ENCODE measurements at places on chromosomes 1 and 21.

- DNase-seq, result no peak
Measured at GRCh38 chr1:29270929-29271521, 34.7 kb downstream of the PTPRU start.

- no peak for DNase-seq
Measured at GRCh38 chr1:111417755-111418154, 9.8 kb downstream of the OVGP1 start.

DNA sequence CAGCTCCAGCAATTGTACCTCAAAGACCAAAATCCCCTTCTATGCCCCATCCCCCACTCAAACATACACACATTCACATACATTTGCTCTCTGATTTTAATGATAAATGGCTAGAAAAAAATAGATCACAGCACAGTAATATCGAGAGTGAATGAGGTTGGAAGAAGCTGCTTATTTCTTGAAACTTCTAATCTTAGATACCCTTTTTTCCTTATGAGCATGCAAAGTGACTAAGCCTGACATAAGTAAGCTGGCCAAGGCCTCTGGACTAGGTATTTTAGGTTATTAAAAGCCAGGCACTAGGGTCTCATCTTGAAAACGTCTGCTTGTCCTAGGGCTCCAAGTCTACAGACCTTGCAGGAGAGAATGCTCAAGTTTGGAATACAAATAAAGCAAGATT lies 133.6 kb downstream of the TGFBR3 start:
- DNase-seq, result no peak

DNA sequence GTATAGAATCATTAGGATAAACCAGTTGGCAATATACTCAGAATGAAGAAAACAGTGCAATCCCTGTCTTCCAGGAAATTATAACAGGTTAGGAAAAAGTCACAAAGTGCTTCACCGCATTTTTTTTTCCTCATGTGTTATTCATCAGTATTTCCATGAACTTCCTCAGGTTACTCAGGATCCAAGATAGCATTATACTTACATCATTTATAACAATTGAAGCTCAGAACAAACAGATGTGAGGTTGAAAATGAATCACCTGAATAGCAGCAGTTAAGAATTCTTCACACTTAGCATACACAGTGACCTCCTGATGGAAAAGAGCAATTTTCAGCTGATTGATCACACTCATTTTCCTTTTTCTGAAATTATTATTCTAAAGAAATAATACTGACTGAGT lies 1040.7 kb upstream of the B3GALT2 start:
- DNase-seq, result no peak

DNA sequence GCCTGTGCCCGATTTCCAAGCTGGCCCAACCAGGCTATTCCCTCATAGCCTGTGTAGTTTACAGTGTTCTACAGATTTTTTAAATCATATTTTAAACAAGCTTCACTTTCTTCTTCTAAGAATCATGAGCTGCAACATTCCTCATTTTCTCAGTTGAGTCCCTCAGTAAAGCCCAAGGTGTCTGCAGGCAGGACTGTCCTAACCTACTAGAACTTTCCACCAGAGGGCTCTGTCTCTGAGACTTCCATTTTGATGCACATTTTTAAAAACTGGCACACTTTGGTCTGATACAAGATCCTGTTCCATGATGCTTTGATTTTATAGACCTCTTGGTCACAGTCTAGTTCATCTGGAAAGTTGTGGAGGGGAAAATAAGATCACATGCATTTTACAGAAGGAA lies 21.6 kb upstream of the SLAMF6 start:
- DNase-seq, result no peak

GRCh38 chr1:66641891-66642473 lies 108.0 kb downstream of the SGIP1 start:
- DNase-seq, result no peak

DNA sequence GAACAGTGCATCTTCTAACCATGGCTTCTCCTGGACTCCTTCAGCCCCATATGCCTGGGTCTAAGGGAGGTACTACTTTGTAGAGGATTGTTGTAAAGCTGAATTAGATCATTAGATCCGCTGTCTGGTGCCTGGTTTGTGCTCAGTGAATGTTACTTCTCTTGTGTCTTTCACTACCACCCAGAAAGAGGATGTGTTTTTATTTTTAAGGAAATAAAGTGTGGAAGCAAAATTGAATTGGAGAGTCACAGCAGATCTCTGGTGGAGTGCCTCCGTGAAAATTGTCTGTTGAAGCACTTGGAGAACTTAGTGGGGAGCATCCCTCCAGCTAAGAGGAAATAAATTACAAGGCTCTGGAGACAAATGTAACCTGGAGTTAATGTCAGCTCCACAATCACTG lies 101.8 kb upstream of the ARTN start:
- DNase-seq, result no peak

DNA sequence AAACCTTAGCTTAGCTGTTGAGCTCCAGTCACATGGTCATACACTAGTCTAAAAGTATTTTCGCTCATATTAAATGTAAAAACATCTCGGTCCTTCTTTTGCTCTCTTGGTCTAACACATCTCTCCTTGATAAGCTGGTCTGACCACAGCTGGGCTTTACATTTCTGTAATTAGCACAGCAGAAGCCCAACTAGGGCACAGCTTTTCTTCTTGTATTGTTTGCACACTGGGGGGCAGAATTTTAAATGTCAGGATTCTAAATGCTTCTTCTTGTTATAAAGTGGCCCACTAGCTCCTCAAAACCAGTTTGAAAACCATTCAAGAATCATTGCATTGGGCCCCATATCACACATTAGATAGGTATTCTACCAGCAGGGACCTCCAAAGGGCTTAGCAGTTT lies 289.1 kb upstream of the PKN2 start:
- DNase-seq, result no peak

GRCh38 chr21:36948686-36949085 lies 17.8 kb downstream of the HLCS start:
- DNase-seq, result no peak

DNA sequence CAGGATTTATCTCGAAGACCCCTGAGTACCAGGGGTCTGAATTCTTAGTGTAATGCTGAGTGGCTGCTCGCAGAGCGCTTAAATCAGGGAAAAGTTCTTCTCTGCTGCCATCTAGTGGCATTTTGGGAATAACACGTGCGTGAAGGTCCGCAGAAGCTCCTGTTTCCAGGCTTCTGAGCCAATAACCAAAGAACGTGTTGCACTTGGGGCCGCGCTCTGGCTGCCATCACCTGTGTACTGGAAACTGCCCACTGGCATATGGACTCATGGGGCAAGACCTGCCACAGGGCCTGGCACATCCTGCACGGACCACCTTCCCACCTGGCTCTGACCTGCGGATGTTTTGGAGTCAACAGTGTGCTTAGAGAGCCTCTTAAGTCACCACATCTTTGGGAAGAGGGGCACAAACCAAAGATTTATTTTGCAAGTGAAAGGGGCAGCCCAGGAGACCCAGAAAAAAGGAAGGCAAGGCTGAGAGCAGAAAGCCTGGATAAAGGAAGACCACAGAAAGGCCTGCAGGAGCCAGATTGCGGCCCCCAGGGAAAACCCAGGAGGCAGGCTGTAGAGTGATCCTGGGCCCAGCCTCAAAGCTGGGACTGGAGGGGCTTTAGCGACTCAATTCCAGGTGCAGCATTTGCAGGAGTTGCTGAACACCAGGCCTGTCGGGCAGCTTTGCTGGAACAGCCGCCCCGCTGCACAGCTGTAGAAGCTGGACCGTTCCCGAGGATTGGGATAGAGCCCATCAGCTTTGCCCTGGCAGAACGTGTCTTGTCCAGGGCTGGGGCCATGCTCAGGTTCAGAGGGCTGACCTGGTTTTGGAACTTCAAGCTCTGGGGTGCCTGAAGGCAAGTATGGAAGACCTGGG lies 13.0 kb downstream of the CHIT1 start:
- DNase-seq, result peak; percentile 73

GRCh38 chr1:166937962-166938361 lies 37.4 kb downstream of the ILDR2 start:
- no peak for DNase-seq

GRCh38 chr1:48953617-48954016 lies 176.9 kb upstream of the BEND5 start:
- no peak for DNase-seq

- DNase-seq, result no peak
Measured at GRCh38 chr1:81702903-81703302, 97.8 kb upstream of the ADGRL2 start.

GRCh38 chr1:1264868-1265272 lies 8.8 kb downstream of the UBE2J2 start:
- no peak for DNase-seq

DNA sequence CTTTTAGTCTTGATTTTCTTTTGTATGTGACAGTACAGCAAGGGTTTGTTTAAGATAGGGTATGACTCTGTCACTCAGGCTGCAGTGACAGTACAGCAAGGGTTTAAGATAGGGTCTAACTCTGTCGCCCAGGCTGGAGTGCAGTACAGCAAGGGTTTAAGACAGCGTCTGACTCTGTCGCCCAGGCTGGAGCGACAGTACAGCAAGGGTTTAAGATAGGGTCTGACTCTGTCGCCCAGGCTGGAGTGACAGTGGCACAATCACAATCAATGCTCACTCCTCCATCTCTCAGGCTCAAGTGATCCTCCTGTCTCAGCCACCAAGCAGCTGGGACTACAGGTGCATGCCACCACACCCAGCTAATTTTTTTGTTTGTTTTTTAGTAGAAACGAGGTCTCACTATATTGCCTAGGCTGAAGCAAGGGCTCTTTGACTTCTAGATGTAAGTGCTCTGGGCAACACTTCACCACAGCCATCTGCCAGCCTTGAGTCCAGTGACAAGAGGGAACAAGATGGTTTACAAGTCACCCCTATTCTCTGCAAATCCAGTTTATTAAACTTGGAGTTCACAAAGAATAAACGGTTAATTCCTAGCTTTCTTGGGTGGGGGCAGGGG lies 965 bp upstream of the SH2D5 start:
- DNase-seq, result no peak

GRCh38 chr1:11761988-11762406 lies at the start of gene C1orf167:
Gene C1orf167, plus strand, starts transcription at chr1:11762193. Its CDS starts 2,208 bp downstream, at chr1:11764401.
- peak; percentile 71 for DNase-seq

- DNase-seq, result no peak
Measured at GRCh38 chr1:1237874-1238701, 6.1 kb downstream of the B3GALT6 start.

DNA sequence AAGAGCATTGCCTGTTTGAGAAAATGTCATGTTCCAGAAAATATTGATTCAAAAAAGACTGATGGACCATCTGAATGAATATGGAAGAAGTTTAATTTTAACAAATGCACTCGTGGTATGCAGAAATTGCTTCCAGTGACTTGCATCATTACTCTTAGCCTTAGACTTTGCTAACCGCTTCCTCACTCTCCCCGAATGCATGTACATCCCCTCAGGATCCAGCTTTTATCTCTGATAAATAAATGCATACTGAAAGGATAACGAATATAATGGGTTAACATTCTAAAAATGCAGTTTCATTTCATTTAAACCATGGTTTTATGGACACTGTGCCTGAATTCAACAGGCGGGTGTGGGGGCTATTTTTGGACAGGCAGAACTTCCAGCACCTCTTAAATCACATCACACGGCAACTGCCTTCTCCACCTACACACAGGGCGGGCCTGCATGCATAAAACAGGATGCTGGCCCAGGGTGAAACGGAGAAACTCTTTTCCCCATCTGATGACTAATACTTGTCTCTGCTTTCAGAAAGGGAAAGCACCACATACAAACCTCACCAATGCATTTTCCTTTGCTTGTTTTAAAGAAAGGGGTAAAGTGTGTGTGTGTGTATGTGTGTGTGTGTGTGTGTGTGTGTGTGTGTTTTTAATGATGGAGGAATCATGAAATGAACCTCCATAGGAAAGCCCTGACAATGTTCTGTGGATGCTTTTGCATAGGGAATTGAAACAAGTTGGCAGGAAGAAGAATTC lies 48.7 kb downstream of the SPAG17 start:
- no peak for DNase-seq

DNA sequence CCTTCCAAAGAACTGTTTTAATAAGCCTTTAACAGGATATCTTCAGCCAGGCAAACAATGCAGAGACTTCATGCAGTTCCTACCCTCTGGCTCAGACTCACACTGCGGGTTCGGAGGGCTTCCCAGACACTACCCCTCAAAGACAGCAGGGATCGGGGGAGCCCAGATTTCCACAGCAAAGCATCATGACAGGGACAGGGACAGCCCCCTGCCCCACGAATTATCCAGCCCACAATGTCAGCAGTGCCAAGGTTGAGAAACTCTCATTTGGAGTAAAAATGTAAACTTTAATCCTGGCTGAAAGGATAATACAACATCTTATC lies 20.1 kb downstream of the NPHP4 start:
- no peak for DNase-seq

Data from nephron progenitor cell (in vitro differentiated cells).